Naive thymus-derived CD8-positive, alpha-beta T cell (primary cell): ENCODE measurements at places on chromosomes 4 and X. TPM values are rescaled to one million over a fixed set of nuclear protein-coding genes. Genes with fewer than 3 reads are reported as not detected.

DNA sequence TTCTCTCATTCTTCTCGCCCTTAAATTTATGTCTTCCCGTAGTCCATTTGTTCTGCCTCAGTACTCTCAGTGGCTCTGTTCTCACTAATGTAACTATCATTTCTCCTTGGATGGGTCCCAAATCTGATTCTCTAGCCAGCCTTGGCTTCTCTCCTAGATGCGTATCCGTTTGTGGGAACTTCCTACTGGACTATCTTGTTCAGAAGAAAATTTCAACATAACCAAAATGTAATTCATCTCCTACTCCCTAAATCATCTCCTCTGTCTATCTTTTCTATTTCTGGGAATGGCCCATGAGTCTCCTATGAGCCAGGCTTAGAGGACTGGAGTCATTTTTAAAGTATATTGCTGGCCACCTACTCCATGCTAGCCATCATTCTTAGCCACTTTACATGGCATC lies 4.4 kb upstream of the C4orf36 start:
- no peak for DNase-seq

DNA sequence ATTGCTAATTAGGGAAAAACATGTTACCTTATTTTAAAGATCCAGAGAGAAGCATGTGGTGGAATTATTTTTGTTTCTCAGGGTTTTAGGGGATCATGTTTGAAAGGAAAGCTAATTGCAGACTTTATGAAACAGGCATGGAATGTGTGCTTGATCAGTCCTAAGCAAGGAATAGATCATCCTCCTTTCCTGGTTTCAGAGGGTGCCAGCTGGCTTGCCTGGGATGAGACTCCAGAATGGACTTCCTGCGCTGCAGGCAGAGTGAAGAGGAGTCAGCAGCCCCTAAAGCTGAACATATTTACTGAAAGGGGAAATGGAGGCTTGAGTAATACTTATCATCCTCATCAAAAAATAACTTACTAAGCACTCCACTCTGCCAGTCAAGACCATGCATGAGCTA lies 13.3 kb downstream of the FGF5 start:
- no peak for DNase-seq

GRCh38 chrX:77276742-77277141 lies 170.4 kb upstream of the FGF16 start:
- DNase-seq = no peak

The PRDM8 gene
- total RNA-seq = 11.5 TPM

The EDNRA gene
- not detected for total RNA-seq
